ENCODE measurements at places on chromosomes 3 and 15. TPM values are rescaled to one million over a fixed set of nuclear protein-coding genes. Genes with fewer than 3 reads are reported as not detected.
A peak's percentile ranks its signal among the peaks of the same experiment; 100 is the strongest.

DNA sequence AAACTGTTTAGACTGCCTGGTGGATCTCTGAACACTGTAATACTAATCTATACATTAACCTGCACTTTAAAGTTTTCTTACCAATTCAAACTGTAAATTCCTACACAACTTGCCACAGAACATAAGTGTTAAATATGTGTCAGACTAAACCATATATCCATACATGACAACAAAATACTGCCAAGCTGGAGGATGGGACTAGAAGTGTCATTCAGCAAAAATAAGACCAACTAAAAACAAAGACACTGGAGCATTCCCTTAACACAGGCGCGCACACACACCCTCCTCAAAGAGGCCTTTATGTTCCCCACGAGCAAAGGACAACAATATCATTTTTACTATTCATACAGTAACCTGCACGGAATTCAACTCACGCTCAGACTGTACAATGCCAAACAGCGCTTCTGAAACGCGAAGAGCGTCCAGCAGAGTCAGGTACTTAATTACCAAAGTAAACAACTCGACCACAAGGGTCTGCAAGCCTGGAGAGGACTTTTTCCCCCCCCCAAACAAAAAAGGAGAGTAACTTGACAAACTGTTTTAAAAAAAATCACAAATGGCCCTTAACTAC lies 1.1 kb downstream of the DCUN1D1 start:
- DNase-seq, result no peak

GRCh38 chr3:172224560-172225214 lies 185.3 kb downstream of the FNDC3B start:
- no peak for DNase-seq

- DNase-seq, result peak; percentile 8
Measured at GRCh38 chr15:94206463-94207167, 24.7 kb upstream of the MCTP2 start.

Gene RTP3
- total RNA-seq, result not detected

- peak; percentile 57 for DNase-seq
Measured at GRCh38 chr3:112531358-112531781, 30.4 kb downstream of the ATG3 start.

GRCh38 chr3:171888466-171888865 lies 45.3 kb downstream of the TMEM212 start:
- DNase-seq, result no peak

- DNase-seq, result no peak
Measured at GRCh38 chr3:111594781-111595180, 365 bp downstream of the ZBED2 start.

DNA sequence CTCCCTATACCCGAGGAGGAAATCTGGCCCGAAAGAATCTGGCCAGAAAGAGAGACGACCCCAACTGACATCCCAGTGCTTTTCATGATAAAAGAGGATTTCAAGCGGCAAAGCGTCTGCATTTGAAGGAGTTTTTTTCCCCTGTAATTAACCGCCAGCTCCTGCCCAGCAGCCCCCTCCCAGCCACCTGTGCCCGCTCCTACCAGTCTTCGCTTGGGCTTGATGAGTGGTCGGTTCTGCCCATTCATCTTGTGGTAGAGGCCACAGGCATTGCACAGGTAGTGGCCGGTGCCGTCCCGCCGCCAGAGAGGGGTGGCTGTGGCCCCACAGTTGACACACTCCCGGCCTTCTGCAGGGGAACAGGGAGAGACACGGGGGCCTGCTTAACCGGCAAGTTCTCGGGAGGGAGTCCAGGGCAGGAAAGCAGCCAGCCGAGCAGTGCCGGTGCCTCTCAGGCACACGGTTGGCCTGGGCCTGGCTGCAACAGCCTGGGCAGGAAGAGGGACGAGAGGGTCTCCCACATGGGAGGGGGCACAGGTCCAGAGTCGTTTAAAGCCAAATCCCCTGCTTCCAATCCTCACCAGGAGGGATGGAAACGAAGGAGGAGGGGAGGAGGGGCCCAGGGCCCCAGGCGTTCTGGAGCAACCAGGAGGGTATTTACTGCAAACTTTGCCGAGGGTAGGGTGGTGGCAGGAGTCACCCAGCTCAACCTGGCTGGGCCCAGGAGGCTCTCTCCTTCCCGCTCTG lies 9.2 kb downstream of the GATA2 start:
- peak; percentile 18 for DNase-seq

GRCh38 chr3:119468041-119468440 lies 722 bp upstream of the POGLUT1 start:
- no peak for DNase-seq

Gene NEO1
- total RNA-seq, result 3.9 TPM

DNA sequence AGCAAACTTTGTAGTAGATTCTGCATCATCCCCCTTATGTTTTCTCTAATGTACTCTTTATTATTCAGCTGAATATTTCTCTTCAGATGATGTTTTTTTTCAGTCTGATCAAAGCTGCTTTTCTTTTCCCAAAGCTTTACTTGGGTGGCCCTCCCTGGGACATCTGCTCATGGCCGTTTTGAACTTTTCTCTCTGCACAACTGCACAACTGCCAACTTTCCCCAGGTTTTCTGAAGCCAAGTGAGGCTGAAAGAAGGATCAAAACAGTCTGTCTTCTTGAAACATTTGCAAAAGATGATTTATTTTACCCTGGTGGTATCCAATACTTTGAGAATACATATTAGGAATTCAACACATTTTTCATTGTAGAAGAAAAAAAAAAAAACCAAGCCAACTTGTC lies 43.0 kb downstream of the GASK1A start:
- no peak for DNase-seq

GRCh38 chr3:64224826-64225610 lies at the start of gene PRICKLE2:
Gene PRICKLE2 (minus strand): TSS chr3:64225466. CDS start chr3:64198927, 26,539 bp downstream.
- DNase-seq, result peak; percentile 58

- no peak for DNase-seq
Measured at GRCh38 chr3:2247831-2248230, 149.2 kb downstream of the CNTN4 start.

DNA sequence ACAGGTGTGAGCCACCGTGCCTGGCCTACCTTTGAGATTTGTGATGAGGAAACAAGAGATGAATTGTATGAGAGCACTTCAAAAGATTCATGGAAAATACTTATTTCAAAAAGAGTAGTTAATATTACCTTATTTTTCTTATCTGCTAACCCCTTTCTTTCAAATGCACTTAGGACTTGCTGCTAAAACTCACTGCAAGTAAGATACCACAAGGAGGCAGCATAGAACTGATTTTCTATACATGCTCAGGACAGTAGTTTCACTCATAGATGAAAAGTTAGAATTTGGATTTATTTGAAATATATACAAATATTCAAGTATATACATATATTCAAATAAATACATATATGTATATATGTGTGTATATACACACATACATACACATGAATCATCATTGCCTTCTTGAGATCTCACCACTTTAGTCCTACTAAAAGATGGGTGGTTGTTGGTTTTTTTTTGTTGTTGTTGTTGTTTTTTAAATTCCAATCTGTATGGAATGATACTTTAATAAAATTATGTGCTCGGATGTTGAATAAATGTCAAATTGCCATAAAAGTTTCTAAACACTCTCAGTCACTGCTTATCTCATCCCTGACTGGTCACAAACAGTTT lies 2.4 kb downstream of the CCNDBP1 start:
- peak; percentile 55 for DNase-seq

DNA sequence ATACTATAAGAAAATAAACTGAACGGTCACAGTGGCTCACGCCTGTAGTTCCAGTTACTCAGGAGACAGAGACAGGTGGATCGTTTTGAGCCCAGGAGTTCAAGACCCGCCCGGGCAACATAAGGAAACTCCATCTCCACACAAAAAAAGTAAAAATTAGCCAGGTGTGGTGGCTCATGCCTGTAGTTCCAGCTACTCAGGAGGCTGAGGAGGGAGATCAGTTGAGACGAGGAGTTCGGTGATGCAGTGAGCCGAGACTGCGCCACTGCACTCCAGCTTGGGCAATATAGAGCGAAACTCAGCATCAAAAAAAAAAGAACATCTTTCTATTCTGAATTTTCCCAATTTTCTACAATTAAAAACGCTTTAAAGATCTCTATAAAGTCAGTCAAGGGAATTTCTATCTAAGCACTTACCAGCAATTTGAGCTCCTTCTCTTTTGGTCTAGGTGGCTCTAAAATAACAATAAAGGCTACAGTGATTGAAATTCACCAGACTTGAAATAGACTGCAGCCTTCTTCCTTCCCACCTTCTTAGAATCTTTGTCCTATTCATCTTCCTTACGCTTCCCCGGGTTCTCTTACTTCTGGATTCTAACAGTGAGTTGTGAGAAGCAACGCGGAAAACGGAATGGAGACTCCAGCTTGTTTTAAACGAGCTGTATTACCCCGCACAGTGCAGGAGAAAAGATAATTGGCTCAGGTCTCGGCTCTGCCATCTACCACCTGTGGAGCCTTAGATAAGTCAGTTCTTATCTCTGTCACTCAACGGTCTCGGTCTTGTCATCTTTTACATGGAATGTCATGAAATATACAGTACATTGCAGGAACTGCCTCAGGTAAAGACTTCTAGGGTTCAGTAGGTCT lies 812 bp upstream of the SEC62 start:
- DNase-seq, result peak; percentile 50

Gene CCDC39
- not detected for total RNA-seq

- DNase-seq, result no peak
Measured at GRCh38 chr15:33547876-33548275, 237.1 kb downstream of the RYR3 start.

Gene ILDR1
- 1.6 TPM for total RNA-seq

GRCh38 chr15:89003865-89004725 lies 84.2 kb upstream of the ABHD2 start:
- no peak for DNase-seq

Gene DNAH12
- 0.39 TPM for total RNA-seq

DNA sequence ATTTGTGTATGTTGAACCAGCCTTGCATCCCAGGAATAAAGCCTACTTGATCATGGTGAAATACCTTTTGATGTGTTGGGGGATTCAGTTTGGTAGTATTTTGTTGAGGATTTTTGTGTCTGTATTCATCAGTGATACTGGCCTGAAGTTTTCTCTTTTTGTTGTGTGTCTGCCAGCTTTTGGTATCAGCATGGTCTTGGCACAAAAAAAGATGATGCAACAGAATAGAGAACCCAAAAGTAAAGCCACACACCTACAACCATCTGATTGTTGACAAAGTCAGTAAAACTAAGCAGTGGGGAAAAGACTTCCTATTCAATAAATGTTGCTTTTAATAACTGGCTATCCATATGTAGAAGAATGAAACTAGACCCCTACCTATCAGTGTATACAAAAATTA lies 77.6 kb downstream of the TCF12 start:
- no peak for DNase-seq

DNA sequence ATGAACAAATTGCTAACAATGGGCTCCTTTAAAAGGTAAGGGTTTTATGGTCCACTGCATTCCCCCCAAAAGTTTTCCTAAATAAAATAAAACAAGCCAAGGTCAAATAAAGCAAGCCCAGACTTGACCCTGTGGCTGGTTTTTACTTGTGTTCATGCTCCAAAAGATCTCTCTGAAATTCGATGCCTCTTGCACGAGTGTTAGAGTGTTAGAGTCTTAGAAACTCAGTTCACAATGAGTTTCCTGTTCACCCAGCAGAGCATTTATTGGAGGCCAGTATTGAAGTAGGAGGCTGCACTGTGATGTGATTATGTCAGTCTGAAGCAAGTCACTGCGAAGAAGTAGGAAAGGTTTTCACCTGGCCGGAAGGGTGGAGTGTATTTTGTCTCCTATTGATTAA lies 59.9 kb upstream of the LRTM1 start:
- DNase-seq, result no peak

Gene KCNMB3
- 6.1 TPM for total RNA-seq

GRCh38 chr3:15512166-15512565 lies 9.3 kb downstream of the COLQ start:
- no peak for DNase-seq

GRCh38 chr3:79517766-79518413 lies 249.9 kb downstream of the ROBO1 start:
- DNase-seq, result no peak

All from B cell (primary cell).